ENCODE measurements at places on chromosomes 6 and 20. TPM values are rescaled to one million over a fixed set of nuclear protein-coding genes. Genes with fewer than 3 reads are reported as not detected.

The VSTM2L gene
- total RNA-seq: 11.0 TPM

The SLC52A3 gene
- 0.38 TPM for total RNA-seq

The KHDC1L gene
- total RNA-seq: 0.38 TPM

The MYLK4 gene
- total RNA-seq: 0.12 TPM

The PABPC1L gene
- total RNA-seq: 13.3 TPM

The PLCG1 gene
- 28.5 TPM for total RNA-seq

The DDO gene
- total RNA-seq: 0.08 TPM

The SDC4 gene
- total RNA-seq: 148 TPM

The ZNF165 gene
- total RNA-seq: 0.90 TPM

The CUTA gene
- total RNA-seq: 180 TPM

The MUC21 gene
- total RNA-seq: not detected

The CFAP61 gene
- total RNA-seq: 0.40 TPM

The WFDC12 gene
- not detected for total RNA-seq

The ADGRB3 gene
- total RNA-seq: not detected

The HLA-E gene
- total RNA-seq: 60.6 TPM
